GM04503 (cell line): ENCODE measurements at places on chromosomes 3 and 15.

- no peak for DNase-seq
Measured at GRCh38 chr15:83112956-83113299, 5.5 kb downstream of the TM6SF1 start.

- no peak for DNase-seq
Measured at GRCh38 chr3:102238362-102238761, 196.5 kb upstream of the ZPLD1 start.

GRCh38 chr15:45499426-45499825 is 23.1 kb downstream of the SLC30A4 start:
- no peak for DNase-seq

- no peak for DNase-seq
Measured at GRCh38 chr3:49791571-49791970, 5.2 kb upstream of the IP6K1 start.
